ENCODE measurements at places on chromosomes 1 and 21.

DNA sequence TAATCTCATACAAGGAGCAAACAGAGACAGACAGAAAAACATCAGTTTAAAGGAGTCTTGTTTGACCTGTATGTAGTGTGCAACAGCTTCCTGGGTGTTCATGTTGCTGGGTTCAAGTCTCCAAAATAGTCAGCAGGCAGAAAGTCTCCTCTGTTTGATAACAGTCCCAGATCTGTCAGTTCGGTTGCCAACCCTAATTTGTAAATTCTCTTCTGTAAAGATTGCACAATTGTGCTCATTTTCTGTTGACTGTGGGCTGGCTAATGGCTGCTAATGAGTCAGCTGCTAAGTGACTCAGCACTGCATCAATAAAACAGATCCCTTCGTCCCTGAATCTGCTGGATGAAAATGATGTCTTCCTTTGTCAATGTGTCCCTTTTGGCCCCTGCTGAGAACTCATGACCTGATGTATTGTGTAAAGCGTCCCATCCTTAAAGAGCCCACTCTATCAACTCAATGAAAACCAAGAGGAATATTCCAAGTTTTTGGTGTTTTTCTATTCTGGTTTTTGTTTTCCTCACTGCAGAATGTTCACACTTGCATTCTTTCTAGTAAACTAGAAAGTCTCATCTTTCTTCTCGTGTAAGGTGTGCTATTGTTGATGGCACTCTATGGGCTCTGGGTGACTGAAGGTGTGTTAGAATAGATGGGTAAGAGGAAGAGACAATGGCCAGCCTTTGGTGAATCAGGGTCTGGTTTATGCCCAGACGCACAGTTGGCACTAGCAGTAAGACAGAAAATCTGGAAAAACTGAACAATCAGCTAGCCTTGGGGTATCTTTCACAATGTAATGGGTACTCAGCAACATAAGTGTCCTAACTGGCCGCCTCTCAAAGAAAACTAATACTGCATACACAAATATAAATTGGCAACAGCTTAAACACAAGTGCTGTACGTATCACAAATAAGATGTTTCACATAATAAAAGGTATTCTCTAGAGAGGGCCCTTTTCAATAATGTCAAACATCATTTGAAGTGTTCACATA lies 75.1 kb upstream of the SIPA1L2 start:
- DNase-seq = no peak

- DNase-seq = no peak
Observed at GRCh38 chr1:116318897-116319296, 54.1 kb upstream of the ATP1A1 start.

GRCh38 chr1:31523769-31524168 lies 52.5 kb upstream of the TINAGL1 start:
- DNase-seq = no peak

DNA sequence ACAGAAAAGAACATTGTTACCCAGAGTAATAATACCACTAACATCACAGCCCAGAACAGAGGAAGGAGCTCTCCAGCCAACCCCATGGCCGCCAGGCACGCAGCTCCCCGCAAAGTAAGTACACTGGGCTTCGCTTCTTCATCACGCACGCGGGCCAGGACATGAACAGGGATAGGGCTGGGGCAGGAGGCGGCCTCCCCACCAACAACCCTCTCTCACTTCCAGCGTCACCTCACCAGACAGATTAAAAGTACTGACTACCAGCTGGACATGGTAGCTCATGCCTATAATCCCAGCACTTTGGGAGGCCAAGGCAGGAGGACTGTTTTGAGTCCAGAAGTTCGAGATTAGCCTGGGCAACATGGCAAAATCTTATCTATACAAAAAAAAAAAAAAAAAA lies 78.3 kb downstream of the NPHP4 start:
- DNase-seq = no peak

DNA sequence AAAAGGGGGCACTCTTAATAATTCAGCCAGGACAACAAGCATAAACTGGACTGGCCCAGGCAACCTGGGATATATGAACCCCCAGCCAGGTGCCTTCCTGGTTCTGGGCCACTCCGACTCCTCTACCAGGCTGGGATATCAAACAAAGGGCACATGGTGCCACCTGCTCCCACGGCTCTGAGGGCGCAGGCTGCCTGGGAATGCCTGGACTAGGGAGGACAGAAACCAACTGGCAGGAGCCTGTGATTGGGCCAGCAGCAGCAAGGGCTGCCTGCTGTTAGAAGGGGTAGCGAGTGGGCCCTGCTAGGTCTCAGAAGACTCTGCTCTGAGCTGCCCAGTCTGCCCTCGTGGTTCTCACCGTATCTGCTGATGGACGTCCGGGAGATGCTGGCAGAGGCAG lies 123.2 kb upstream of the CD34 start:
- no peak for DNase-seq

DNA sequence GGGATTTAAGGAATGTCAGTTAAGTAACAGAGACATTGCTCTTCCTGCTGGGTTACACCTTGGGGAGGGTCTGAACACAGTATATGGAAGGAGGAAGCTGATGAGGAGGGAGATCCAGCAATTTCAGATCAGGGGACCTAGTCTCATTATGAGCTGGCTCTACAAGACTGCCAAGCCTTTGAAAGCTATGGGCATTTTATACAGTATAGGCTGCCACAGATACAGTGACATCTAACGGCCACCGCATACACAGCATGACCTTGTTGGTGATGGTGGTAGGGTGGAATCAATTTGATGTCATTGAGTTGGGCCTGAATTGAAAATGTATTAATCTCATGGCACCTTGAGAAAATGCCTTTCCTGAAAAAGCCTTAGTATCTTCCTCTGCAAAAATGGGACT lies 22.6 kb upstream of the ZP4 start:
- no peak for DNase-seq

GRCh38 chr1:155324717-155325602 lies 4.3 kb downstream of the RUSC1 start:
- DNase-seq = no peak

DNA sequence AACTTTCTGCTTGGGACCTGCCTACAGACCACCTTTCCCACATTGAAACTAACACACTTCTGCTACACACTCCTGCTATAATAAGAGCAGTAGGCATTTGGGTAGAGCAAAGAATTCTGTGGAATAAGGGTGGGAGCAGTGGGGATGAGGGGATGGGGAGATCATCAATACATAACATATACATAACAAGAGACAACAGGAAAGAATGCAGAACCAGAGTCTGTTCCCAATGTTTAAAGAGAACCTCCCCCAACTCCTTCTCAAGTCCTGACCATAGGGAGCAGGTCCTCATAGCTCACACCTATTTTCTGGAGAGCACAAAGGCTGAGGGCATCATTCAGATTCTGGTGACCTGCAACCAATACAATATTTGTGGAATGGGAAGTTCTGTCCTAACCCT lies 121.6 kb upstream of the BARHL2 start:
- DNase-seq = no peak

- DNase-seq = no peak
Observed at GRCh38 chr1:19625291-19625937, 18.7 kb upstream of the NBL1 start.

GRCh38 chr1:198042168-198042567 lies 114.6 kb upstream of the NEK7 start:
- no peak for DNase-seq

GRCh38 chr1:118254491-118255425 lies 69.7 kb upstream of the SPAG17 start:
- DNase-seq = no peak

GRCh38 chr1:212916481-212917133 lies 33.7 kb upstream of the VASH2 start:
- no peak for DNase-seq

DNA sequence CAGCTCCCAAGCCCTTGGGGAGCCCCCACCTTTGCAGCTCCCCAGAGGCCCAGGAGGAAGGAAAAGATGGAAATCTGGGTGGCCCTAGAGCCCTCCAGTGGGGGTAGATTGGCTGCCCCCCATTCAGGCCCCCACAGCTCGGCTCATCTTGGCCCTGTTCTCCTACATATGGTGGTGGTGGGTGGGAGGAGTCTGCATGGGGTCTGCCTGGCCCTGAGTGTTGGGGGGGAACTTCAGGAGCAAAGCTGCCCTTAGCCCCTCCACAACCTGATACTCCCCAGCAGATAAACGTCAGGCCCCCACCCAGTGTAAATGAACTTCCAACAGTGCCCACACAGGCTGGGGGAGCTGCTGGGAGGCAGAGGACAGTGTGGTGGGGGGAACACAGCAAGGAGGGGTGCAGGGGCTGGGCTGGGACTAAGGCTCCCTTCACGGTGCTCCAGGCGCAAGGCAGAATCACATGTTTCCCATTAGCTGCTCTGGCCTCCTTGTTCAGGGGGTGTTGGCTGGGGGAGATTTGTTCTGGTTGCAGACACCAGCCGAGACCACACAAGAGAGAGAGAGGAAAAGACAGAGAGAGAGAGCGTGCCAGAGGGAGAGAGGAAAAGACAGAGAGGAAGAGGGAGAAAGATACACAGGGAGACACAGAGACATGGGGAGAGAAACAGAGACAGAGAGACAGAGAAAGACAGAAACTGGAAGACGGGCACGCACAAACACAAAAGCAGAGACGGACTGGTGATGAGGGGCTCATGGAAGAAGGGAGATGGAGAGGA lies 42.6 kb downstream of the AHDC1 start:
- no peak for DNase-seq

GRCh38 chr1:74468982-74469603 lies 43.3 kb downstream of the LRRC53 start:
- DNase-seq = no peak

DNA sequence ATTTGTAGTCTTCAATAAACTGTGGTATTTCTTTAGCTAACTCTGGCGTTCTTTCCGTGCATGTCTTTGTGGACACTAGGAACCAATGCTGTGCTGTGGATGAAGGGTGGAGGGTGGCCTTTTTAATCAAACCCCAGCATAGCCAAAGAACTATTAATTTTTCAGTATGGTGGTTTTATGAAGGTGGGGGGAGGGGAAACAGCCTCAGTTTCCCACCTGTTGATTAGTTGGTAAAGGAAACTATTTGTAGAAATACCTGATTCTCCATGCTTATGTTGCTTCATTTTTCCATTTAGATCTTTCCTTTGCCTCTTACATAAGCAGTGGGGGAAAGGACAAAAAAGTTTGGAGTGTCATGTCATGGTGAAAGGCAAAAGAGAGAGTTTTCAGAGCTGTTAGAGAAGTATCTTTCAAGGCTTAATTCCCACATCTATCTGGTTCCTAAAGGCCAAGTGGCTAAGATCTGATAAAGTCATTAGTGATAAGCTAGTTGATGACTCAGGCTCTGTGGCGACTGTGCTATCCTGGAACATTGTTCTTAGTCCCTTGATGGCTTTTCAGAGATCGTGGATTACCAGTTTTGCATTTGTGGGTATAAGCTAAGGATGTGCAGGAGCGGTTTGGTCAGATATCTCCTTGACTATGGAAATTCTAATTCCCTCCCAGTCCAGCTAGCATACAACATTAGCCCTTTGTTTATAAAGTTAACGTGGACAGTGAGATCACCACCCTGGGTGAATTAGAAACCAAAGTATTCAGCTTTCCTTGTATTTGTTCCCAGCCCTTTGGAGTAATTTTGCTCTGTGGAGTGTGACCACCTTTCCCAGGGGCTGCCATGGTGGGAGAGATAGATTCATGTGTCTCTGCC lies 8.7 kb upstream of the HAX1 start:
- no peak for DNase-seq

DNA sequence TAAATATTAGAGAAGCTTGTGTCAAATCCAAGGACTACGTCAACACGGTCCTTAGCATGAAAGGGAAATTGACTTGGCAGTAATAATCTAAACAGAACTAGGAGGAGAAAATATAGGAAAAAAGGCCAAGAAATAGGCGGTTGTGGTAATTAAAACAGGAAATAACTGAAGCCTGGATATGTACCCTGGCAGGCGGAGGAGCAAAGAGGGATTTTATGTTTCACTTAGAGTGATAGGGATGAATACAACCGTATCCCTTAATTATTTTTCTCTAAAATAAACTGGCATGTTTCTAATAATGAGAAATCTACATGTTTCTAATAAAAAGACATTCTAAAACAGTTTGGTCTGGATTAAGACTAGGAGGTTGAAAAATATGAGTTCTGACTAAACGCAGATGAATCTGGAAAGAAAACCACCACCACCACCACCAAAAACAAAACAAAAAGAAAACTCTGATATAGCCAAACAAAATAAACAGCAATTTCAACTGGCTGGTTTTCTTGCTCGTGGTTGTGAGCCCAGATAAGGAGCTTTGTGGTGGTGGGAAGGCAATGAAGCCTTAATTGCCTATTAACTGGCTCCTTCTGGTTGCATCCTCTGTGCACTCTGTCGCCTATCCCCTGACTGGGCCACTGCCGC lies 334.2 kb upstream of the SNX7 start:
- DNase-seq = no peak

GRCh38 chr1:48035371-48036141 lies 38.4 kb upstream of the TRABD2B start:
- no peak for DNase-seq

- peak; percentile 26 for DNase-seq
Observed at GRCh38 chr1:209850342-209850979, 22.7 kb downstream of the UTP25 start.

GRCh38 chr1:35499652-35500176 lies 57.5 kb downstream of the KIAA0319L start:
- peak; percentile 65 for DNase-seq

GRCh38 chr1:18012686-18013085 lies 94.9 kb upstream of the IGSF21 start:
- DNase-seq = no peak

DNA sequence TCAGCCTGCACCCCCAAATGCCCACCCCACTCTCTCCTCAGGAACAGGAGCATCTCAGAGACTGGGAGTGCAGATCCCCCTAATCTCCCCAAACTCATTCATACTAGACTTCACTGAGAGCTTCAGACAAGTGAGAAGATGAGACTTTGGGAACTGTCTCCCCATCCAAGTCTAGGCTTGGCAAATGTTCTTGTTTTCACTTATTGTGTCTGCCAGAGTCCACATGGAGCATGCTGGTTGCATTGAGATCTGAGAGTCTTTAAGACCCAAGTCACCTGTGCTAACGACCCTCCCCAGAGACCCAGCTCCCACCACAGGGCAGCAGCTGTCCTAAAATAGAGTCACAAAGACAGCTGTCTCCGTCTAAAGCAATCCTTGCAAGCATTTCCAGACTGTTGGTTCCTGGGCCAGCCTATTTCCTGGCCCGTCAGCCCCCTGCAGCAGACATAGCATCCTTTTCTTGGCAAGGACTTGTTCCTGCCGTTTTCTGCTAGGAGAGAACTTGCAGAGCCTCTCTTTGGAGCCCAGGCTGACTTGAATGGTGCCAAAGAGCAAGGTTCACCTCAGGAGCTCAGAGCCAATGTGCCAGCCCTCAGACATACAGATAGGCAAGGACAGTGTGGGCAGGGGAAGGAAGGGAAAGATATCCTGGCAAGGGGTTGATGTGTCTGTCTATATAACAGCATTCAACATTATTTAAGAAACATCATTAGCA lies 1.9 kb upstream of the CNTN2 start:
- DNase-seq = no peak

GRCh38 chr1:8016895-8017241 lies 9.2 kb downstream of the ERRFI1 start:
- no peak for DNase-seq

DNA sequence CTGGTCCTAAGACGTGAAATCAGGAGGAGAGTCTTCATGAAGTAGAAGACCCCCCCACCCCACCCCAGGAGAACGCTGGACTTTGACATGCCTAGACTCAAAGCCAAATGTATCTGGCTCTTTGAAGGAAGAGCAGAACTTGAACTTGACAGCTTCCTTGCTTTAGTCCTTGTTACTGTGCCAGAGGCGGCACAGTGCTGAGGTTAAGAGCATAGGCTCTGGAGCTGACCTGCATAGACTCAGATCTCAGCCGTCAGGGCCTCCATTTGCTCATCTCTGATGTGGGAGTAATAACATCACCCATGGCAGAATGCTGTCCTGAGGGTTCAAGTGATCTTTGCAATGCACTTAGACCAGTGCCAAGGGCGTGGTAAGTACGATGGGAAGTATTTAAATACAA lies 39.0 kb downstream of the COL6A1 start:
- DNase-seq = peak; percentile 0

Data from activated CD4-positive, alpha-beta T cell treated with anti-CD3 and anti-CD28 coated beads, Interleukin-2, amount 10 ng/mL, durations not matched to agents 7 days and 5 days (primary cell).